ENCODE measurements at places on chromosomes 12 and 14. TPM values are rescaled to one million over a fixed set of nuclear protein-coding genes. Genes with fewer than 3 reads are reported as not detected.

DNA sequence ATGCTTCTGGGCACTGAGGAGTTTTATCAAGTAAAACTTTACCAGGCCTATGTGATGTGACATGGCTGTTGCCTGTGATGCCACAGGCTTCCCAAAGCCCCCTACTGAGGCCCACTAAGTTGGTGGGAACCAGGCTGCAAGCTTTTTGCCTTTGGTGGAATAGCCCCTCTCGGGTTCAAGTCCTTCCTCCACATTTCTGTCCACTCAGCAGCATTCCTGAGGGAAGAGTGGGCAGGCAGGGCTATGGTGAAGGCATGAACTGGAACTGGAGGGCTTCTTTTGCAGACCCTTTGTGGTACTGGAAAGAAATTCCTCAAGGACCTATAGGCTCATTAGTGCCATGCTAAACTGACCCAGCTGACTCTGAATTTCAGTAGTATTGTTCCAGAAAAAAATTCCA is 48.5 kb downstream of the WDR20 start:
- no peak for DNase-seq

- no peak for DNase-seq
These were observed 2.8 kb upstream of the KCNK13 start for GRCh38 chr14:90058876-90059458.

- no peak for DNase-seq
These were observed 237.3 kb downstream of the CACNA1C start for GRCh38 chr12:2290091-2290490.

GRCh38 chr14:100325231-100325632 is 2.1 kb downstream of the SLC25A47 start:
- DNase-seq, result no peak

GRCh38 chr14:69931960-69932359 is 52.7 kb downstream of the SMOC1 start:
- DNase-seq, result no peak

GRCh38 chr12:116642683-116643082 is 83.5 kb downstream of the MAP1LC3B2 start:
- no peak for DNase-seq

GRCh38 chr12:64010069-64010686 is 165.7 kb downstream of the SRGAP1 start:
- DNase-seq, result no peak

DNA sequence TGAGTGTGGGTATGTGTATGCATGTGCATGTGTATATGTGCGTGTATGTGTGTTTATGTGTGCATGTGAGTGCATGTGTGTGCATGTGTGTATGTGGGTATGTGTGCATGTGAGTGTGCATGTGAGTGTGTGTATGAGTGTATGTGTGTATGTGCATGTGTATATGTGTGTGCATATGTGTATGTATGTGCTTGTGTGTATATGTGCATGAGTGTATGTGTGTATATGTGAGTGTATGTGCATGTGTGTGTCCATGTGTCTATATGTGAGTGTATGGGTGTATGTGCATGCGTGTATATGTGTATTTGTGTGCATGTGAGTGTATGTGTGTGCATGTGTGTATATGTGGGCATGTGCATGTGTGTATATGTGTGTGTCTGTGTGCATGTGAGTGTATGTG is 25.7 kb downstream of the FAIM2 start:
- no peak for DNase-seq

DNA sequence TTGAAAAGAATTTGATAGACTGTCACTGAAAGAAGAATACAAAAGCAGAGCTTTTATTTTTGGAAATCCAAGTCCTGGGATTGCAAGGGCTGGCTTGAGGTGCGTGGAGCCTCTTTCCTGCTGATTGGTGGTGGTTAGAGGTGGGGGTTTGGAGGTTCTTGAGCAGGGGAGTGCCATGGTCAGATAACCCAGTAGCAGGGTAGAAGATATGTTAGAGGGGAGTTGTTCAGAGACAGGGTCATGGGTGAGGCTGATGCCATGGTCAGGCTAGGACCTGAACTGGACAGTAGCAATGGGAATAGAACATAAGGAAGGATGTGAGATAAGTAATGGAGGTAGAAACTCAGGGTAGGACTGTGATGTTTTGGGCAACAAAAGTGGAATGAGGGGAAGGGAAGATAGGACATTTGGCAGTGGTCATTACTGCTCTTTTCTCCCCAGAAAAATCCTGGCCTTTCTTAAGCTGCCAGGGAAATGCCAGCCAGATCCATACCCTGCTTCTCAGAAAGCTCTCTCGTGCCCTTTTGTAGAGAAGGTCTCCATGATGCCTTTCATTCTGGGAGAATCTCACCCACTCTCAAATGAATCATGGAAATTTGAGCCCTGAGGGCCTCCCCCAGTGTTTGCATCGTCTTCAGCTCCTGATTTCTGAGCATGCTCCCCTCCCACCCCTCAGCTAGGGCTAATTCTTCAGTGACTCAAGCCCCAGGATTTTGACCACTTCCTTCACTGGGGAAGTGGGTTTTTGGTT is 9.5 kb downstream of the EMP1 start:
- peak; percentile 64 for DNase-seq

DNA sequence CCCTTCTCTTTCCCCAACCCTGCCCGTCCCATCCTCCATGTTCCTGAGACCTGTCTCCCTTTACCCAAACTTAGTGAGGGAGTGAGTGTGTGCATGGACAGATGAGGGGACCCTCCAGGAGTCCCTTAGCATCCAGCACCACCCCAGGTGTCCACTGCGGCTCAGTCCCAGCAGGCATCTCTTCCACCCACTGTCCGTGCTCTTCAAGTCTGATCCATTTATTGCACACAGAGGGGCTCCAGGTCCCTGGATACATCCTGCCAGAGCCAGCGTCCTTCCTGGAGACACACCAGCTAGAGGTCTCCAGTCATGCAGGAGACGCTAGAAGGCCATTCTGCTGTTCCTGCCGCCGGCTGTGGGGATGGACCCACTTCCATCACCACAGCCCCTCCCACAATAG is 239.2 kb downstream of the ADGRD1 start:
- DNase-seq, result no peak

- no peak for DNase-seq
These were observed 1.6 kb upstream of the PPP4R4 start for GRCh38 chr14:94172545-94172944.

DNA sequence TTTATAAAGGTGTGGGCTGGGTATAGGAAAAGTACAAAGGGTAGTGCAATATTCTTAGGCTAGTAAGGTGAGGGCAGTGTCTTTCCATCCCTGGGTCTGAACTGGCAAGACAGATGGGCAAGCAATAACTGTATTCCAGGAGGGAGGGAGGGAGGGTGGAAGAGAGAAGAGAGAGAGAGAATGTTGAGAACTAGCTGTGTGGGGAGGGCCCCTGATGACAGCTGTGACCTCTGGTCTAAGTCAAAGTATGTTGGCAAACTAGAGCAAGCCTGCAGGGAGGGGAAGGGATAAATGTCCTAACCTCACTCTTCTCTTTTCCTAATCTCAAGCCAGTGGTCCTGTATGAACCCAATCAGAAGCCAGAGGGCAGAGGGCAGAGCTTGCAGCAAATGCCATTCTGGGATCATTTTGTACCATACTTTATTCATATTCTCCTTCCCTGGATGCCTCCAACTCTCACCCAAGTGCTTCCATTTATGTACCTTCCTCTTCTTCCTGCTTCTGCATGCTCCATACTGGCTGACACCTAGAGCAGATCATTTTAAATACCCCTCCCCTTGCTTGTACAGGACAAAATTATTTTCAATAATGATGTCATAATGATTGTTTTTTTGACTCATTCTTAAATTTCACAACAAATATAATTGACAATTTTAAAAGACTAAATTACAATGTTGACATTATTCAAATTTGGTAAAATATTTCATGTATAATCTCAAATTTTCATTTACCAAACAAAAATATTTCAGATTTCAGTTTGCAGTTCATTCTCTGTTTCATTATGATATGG is 75.9 kb downstream of the AKAP6 start:
- no peak for DNase-seq

GRCh38 chr12:112304436-112304835 is 77.8 kb downstream of the HECTD4 start:
- DNase-seq, result no peak

- DNase-seq, result no peak
These were observed 48.2 kb downstream of the SETD3 start for GRCh38 chr14:99432485-99432884.

DNA sequence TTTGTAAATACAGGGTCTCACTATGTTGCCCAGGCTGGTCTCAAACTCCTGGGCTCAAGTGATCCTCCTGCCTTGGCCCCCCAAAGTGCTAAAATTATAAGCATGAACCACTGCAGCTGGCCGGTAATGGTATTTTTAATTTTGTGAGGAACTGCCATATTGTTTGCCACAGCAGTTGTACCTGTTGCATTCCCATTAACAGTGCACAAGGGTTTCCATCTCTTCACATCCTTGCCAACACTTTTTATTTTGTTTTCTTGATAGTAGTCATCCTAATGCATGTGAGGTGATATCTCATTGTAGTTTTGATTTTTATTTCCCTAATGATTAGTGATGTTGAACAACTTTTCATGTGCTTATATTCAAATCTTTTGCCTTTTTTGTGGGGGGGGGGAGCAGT is 13.5 kb downstream of the OR5AU1 start:
- no peak for DNase-seq

- DNase-seq, result no peak
These were observed 227.7 kb upstream of the TMEM260 start for GRCh38 chr14:56351861-56352260.

GRCh38 chr14:57089901-57090300 is 178.8 kb downstream of the EXOC5 start:
- no peak for DNase-seq

- DNase-seq, result no peak
These were observed 11.6 kb downstream of the STX2 start for GRCh38 chr12:130827432-130827831.

- DNase-seq, result no peak
These were observed 353.2 kb downstream of the BCAT1 start for GRCh38 chr12:24595652-24596235.

DNA sequence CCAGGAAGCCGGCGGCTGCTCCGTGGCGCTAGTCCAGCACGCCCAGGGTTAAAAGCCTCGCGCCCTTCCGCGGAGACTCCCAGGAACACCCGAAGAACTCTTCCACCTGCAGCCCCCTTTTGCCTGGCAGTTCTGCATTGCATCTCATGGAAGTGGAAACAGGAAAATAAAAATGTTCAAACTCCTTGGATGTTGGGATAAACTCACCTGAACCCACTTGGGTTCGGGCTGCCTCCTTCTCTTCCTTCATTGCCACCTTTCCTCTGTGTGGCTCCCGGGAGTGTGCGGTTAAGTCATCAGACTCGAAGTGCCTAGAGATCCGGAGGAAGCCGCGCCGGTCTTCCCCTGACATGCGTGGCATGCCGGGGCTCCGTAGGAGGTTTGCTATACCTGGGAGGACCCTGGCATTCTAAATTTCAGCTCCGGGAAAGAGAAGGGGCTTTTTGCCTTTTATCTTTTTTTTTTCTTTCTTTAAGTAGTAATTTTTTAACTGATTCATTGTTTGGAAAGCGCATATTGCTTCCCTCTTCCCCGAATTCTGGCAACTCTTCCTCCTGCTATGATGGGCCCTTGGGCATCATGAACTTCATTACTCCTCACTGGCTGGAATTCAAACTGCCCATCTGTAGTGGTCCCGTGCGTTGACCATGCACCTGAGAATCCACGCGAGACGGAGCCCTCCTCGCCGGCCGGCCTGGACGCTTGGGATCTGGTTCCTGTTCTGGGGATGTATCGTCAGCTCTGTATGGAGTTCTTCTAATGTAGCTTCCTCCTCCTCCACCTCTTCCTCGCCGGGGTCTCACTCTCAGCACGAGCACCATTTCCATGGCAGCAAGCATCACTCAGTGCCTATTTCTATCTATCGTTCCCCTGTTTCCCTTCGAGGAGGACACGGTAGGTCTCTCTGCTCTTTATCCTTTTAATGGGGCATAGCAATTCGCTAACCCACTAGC is 931.4 kb downstream of the DIO2 start:
- DNase-seq, result no peak

- DNase-seq, result no peak
These were observed 50.7 kb downstream of the ELK3 start for GRCh38 chr12:96244826-96245225.

GRCh38 chr12:88227263-88227662 is 85.2 kb downstream of the TMTC3 start:
- DNase-seq, result peak; percentile 53

- DNase-seq, result peak; percentile 72
These were observed 30.0 kb downstream of the GALNT4 start for GRCh38 chr12:89494411-89495231.

DNA sequence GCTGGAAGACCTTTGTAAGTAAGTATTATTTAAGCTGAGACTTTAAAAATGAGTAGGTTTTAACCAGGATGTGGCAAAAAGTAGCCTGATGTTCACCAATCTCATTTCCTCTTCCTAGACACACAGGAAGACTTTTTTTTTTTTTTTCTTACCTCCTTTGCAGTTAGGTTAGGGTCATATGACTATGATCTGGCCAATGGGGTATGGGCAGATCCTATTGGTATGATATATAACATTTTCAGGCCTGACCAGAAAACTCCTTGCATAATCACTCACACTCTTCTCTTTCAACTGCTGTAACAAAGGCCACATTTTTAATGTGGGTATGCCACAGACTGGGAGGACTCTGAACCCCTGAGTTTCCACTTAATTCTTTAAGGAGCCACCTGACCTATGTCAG is 2.7 kb upstream of the RPS6KA5 start:
- peak; percentile 84 for DNase-seq

DNA sequence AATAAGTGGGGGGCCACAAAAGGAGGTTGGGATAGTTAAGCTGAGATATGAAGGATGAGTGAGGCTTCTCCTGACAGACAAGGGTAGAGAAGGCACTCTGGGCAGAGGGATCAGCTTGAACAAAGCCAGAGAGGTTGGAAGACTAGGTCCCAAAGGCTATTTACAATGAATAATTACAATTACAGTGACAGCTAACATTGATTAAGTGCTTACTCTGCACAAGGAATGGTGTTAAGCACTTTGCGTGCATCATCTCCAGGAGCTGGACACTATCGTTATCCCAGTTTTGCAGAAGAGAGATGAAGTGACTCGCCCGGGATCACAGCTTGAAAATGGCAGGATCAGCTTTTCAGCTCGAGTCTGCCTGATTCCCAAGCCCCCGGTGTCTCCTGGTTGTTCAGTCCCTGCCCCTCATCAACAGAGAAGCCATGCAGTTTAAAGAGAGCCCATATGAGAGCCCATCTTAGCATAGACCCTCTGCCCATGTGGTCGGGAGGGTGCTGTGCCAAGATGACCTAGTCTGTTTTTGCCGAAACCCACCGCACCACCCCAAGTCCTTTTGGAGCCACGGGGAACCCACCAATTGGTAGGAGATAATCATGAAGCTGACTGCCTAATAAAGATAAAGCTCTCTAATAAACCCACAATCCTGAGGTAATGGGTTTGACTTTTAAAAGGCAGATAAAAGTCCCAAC is 89.9 kb upstream of the HSPB8 start:
- DNase-seq, result no peak

GRCh38 chr12:127280393-127281275 is 986.3 kb upstream of the TMEM132C start:
- peak; percentile 93 for DNase-seq

- DNase-seq, result no peak
These were observed 1439.1 kb upstream of the FLRT2 start for GRCh38 chr14:84090837-84091236.

- no peak for DNase-seq
These were observed 24.7 kb upstream of the MYBPC1 start for GRCh38 chr12:101570047-101570446.

The ERBB3 gene
- 0.14 TPM for total RNA-seq

The PPP2R3C gene
- 51.6 TPM for total RNA-seq

The C12orf75 gene
- total RNA-seq, result 91.4 TPM

The CMA1 gene
- total RNA-seq, result not detected

The CSAD gene
- total RNA-seq, result 21.6 TPM

The TEX22 gene
- total RNA-seq, result 6.4 TPM

The POTEG gene
- not detected for total RNA-seq

The RBP5 gene
- total RNA-seq, result not detected

The FERMT2 gene
- total RNA-seq, result 1.6 TPM

The DLGAP5 gene
- total RNA-seq, result 28.7 TPM

The TAS2R9 gene
- total RNA-seq, result not detected

The CCDC175 gene
- not detected for total RNA-seq
